Renal cortex interstitium (tissue), 15 donors: ENCODE measurements at places on chromosomes 13 and 19. TPM values are rescaled to one million over a fixed set of nuclear protein-coding genes. Genes with fewer than 3 reads are reported as not detected.
A peak's percentile ranks its signal among the peaks of the same experiment; 100 is the strongest.

Gene ZNF132
- 17.0 TPM for polyA plus RNA-seq

Gene MYDGF
- polyA plus RNA-seq: 94.2 TPM

Gene DZIP1
- 69.1 TPM for polyA plus RNA-seq

Gene LILRB2
- polyA plus RNA-seq: 0.84 TPM

Gene ZNF846
- polyA plus RNA-seq: 20.5 TPM

Gene CBLC
- 5.6 TPM for polyA plus RNA-seq

DNA sequence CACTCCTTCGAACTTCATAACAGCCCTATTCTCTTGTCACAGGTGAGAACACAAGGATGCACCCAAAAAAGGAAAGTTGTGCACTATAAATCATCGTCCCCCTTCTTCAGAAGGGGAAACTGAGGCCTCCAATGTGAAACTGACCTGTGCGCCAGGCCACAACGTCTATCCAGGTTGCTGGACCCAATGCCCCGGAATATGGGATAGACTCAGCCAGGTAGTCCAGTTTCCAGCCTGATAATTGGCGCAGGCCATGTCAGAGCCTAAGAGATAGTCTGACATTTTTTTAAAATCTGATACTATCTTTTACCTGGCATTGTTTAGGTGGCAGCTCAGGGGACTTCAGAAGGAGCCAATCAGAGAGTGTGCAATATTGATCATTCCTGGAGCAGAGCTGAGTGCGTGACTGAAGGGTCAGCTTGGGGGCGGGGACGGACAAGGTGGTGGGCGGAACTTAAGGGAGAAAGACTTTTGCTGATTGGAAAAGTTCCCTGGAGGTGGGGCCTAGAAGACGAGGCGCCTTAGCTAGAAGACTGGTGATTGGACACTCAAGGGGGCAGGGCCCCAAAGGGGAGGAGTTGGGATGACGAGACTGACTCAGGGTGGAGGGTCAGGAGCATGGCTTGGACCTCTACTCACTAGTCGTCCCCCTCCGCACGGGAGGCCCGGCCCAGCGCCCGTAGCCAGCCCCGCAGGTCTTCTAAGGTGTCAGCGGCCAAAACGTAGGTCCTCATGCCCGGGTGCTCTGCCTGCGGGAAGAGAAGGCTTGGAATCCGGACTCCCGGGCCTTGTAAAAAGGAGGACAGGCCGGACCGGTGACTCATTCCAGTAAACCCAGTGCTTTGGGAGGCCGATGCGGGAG lies 8.5 kb downstream of the PLEKHA4 start:
- no peak for DNase-seq

DNA sequence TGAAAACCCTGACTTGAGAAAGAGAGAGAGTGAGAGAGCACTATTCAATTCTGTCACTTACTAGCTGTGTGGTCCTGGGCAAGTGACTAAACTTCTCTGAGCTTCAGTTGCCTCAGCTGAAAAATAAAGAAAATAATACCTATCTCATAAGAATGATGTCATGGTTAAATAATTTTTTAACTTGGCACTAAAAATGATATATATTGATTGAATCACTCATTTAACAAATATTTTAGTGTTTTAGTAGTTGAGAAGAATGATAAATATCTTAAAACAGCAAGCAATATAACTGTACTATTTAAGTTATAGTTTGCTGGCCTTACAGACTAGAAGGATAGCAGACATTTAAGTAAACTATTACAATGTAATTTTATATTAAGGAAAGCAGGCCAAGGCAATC lies 764.2 kb downstream of the DIAPH3 start:
- no peak for DNase-seq

DNA sequence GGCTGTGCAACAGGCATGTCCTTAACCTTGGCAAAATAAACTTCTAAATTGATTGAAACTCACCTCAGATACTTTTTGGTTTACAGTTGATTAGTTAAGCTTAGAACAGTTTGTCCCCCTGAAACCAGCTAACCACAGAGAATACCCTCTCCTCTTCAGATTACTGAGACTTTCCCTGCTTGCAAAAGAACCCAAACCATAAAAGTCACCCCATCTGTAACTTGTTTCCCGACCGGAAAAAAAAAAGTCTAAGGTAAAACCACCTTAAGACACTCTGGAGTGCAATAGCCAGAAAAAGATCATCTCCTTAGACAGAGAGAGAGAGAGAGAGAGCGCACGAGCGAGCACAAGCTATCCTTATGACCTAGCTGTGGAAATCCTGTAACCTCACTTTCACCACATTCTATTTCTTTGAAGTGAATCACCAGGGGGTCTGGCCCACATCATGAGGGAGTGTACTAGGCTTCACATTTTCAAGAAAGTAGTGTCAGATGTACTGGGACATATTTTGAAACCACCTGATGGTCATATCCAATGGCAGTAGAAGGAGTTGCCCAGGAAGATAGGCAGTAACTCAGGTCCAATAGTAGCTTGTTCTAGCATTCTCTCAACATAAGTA lies 11.1 kb upstream of the GTF2F2 start:
- no peak for DNase-seq

DNA sequence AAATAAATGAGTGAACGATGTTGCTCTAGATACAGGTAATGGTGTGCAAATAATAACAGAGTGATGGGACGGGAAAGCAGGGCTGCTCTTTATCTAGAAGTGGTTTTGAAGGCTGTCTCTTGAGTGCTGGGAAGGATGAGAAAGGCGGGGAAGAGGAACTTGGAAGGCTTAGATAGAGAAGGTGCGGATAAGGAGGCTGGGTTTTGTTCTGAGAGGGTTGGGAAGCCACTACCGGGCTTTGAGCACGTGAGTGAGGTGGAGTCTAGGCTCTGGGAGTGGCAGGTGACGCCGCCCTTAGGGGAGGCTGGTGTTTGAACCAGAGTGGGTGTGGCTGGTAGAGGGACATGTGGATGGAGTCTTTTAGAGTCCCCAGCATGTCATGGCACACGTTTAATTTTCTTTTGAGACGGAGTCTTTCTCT lies 811 bp downstream of the ARMC6 start:
- no peak for DNase-seq

GRCh38 chr19:33800012-33800680 lies 3.5 kb downstream of the KCTD15 start:
- no peak for DNase-seq

GRCh38 chr13:56424246-56424645 lies 716.5 kb upstream of the PRR20A start:
- DNase-seq: no peak

DNA sequence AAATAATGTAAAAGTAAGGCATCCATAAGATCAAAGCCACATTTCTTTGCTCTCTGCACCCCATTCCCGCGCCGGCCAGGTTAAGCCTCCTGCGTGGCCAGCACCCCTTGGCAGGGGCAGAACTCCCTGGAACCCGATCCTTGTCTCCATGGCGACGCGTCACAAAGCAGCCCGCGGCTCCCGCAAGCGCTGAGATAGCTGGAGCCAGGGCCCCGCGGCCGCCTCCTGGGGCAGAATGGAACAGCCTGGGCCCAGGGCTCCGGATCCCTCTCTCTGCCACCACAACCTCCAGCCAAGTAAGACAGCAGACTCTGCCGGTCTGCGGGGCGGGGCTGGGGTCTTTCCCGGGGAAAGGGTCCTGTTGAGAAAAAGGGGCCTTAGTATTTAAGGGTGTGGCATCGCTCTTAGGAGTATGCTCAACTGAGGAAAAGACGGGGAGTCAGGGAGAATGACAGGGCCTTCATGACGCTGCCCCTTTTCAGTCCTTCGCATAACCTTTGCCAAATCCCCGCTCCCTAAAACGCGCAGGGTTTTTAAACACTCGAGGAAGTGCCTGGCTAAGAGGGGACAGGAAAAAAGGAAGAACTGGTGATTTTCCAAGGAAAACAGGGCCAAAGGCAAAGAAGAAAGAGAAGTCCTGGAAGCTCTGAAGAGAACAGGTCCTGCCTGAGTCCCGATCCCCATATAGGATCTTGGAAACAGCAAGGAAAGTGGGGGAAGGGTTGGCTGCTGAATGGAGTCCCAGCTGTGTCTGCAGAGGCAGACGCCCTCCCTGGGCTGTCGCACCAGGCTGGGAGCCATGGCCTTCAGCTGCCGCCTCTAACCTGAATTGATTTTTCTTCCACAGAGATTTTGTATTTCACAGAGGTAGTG lies at the start of gene TEX26:
Gene TEX26 (plus strand): TSS at position 176 of the 873 bp plus-strand sequence. CDS start 60 bp downstream, at position 236.
- no peak for DNase-seq

DNA sequence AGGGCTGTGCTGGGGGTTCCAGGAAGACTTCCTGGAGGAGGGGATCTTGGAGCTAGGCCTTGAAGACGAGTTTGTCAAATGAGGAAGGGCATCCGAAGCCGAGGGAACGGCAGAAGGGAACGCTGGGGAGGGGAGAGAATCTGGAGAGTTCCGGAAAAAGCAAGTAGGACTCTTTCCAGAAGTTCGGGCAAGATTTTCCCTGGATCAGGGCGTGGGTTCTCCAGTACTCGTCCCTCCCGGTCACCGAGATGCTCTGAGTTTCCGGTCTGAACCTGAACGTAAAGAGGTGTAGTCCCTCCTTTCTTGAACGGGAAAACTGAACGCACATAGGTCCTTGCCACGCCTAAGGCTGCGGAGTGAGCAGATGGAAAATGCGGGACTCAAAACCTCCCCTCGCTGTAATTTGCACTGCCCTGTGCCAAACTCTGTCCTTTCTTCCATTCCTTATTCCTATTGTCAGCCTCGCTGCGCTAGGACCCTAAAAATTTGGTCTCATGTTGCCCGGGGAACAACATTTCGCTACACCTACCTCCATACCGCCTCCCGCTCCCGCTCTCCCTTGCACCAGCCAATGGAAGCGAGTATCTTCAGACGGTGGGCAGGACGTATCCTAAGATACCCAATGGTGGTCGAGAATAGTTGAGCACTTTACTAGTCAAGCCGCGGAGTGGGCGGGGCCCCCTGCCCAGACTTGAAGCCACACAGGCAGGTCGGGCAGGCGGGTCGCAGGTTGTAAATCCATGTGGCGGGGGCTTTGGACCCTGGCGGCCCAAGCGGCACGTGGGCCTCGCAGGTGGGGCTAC lies at the start of gene GTPBP3:
Gene GTPBP3 (plus strand): TSS at position 682 of the 803 bp plus-strand sequence. CDS start 59 bp downstream, at position 741.
- DNase-seq: peak; percentile 97

DNA sequence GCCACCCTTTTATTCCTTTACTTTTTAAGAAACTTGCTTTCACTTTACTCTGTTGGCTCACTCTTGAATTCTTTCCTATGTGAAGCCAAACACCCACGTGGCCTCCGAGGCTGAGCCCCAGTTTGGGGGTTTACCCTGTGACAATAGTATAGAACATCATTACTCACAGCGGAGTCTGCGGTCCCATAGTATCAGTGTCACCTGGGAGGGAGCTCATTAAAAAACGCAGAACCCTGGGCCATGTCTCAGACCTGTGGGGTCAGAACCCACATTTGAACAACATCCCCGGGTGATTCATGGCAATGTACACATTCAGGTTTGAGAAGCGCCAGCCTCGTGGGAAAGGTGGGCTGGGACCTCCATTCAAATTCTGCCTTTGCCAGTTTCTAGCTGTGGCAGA lies 36.0 kb upstream of the UBL3 start:
- DNase-seq: no peak

GRCh38 chr13:31772231-31772630 lies 32.9 kb downstream of the RXFP2 start:
- DNase-seq: no peak

- DNase-seq: peak; percentile 88
These were observed 12.6 kb upstream of the ZNF414 start for GRCh38 chr19:8526345-8527091.

GRCh38 chr13:48485432-48485831 lies 47.4 kb downstream of the RCBTB2 start:
- no peak for DNase-seq

DNA sequence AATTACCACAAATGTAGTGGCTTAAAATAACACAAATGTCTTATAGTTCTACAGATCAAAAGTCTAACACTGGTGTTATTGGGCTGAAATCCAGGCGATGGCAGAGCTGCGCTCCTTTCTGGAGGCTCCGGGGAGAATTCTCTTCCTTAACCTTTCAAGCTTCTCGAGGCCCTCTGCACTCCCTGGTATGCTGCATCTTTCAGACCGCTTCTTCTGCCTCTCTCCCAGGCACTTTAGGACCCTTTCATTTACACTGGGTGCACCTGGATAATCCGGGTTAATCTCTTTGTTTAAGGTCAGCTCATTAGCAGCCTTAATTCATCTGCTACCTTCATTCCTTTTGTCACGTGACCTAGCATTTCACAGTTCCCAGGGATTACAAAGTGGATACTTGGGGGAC lies 211.3 kb upstream of the RFC3 start:
- no peak for DNase-seq

- no peak for DNase-seq
These were observed 62.5 kb downstream of the TUBGCP3 start for GRCh38 chr13:112525356-112525945.

- no peak for DNase-seq
These were observed 1.5 kb upstream of the MYADM start for GRCh38 chr19:53865918-53866864.

DNA sequence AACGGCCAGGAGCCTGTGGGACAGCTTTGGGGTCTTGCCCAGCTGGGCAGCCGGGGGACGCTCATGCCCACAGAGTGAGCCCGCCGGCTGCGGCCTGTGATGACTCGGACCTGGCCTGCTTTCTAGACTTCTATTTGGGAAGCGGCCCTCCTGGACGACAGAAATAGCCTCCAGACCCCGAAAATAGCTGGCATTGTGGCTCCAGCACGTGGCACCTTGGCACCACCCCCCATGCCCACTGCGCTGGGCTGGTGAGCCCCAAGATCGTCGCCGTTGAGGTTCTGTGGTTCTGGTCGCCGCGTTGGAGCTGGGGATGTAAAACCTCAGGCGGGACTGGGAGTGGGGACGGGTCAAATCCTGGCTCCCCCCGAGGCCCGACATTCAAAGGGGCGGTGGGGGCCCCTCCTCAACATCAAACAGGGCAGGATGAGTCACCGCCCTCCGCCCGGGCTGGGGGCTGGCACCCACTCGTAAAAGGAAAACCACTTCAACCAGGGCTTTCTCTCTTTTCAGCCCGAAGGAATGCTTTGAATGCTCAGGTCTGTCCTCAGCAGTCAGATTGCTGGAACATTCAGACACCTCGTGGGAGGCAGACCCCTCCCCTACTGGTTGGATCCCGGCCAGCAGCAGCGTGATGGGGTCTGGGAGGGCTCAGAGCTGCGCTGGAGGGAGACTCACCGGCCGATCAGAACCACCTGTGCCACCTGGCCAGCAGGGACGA lies 42.1 kb downstream of the GADD45B start:
- DNase-seq: no peak

GRCh38 chr13:26991508-26992181 lies 180.0 kb downstream of the USP12 start:
- no peak for DNase-seq

GRCh38 chr19:43687660-43687997 lies 17.7 kb upstream of the PLAUR start:
- DNase-seq: no peak

DNA sequence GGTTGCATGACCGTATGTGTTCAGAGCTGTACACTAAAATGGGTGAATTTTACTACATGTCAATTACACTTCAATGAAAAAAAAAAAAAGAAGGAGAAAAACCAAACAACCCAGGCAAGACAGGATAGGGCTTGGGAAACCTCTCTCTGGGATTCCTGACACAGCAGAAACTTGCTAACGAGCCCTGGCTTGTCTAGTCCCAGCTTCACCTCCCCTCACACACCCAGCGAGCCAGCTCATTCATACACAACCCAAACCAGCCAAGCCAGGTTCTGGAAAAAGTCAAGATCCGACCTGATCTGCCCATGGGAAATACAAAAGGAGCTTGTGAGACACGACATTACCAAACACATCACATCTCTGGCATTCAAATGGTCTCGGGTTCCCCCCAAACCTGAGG lies 3.7 kb upstream of the TECR start:
- no peak for DNase-seq

GRCh38 chr13:90455823-90456222 lies 891.7 kb upstream of the MIR17HG start:
- no peak for DNase-seq

- DNase-seq: peak; percentile 70
These were observed 40.5 kb downstream of the MAU2 start for GRCh38 chr19:19361075-19361594.
